ENCODE measurements at places on chromosomes 3 and 15. TPM values are rescaled to one million over a fixed set of nuclear protein-coding genes. Genes with fewer than 3 reads are reported as not detected.

The ROPN1B gene
- not detected for total RNA-seq

DNA sequence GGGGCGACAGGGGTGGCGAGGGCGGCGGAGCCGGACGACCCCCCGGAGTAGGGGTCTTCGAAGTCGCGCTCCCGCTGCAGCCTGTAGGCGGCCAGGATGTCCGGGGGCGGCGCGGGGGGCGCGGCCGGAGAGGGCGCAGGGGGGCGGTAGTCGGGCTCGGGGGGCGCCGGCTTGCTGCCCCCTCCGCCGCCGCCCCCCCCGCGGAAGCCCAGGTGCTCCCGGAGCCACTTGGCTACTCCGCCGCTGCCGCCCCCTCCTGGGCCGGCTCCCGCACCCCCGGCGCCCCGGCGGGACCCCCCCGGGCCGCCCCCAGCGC, 230 bp downstream of the SHF start:
- no peak for DNase-seq

- no peak for DNase-seq
These were observed 3.0 kb upstream of the CD80 start for GRCh38 chr3:119562307-119562961.

DNA sequence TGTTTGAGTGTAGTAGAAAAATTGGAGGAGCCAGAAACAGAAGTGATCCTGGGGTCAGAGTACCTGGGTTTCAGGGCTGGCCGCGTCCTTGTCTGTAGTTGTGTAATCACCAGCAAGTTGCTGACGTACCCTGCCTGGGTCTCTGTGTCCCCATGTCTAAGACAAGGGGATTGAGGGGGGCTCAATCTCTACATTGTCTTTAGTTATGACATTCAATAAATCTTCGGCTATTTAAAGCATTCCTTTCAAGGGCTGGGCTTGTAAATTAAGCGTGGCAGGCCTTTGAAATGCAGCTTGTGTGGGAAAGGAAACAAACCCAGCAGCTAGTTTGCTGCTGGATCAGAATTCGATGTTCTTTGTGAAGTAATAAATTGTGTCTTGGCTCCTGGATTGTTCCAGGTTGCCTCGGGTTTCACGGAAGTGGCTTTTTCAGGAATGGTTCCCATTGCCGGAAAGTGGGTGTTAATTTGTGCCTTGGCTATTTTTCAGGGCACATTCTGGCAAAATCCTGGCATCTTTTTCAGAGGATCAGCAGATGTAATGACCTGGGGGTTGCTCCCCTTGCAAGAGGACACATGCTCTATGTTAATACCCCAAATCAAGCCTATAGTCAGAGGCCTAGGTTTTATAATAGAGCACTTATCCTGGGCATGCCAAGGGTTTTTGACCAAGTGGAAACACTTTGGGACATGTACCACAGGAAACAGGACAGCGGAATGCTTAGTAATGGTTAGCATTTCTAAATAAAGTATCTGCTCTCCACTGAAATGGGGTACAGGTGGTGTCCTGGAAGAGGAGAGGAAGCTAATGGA, 294.8 kb upstream of the NR2E3 start:
- no peak for DNase-seq

The AZI2 gene
- total RNA-seq, result 46.1 TPM

The GRAMD2A gene
- total RNA-seq, result 0.98 TPM

DNA sequence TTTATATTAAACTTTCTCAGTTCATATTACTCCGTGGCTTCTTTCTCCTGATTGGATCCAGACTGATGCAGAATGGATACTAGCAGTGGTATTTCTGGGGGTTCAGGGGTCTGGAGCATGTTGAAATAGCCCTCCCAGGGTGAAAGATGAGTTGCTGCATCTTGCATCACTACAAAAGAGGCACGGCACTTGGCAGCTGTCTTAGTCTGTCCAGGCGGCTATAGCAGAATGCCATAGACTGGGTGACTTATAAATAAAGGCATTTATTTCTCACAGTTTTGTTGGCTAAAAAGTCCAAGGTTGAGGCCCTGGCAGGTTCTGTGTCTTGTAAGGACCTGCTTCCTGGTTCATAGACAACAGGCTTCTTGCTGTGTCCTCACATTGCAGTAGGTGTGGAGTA, 660 bp upstream of the BCL2L10 start:
- no peak for DNase-seq

The VPS39 gene
- 33.5 TPM for total RNA-seq

The AADACL2 gene
- not detected for total RNA-seq

- no peak for DNase-seq
These were observed 19.2 kb upstream of the SOX2 start for GRCh38 chr3:181692311-181693145.

DNA sequence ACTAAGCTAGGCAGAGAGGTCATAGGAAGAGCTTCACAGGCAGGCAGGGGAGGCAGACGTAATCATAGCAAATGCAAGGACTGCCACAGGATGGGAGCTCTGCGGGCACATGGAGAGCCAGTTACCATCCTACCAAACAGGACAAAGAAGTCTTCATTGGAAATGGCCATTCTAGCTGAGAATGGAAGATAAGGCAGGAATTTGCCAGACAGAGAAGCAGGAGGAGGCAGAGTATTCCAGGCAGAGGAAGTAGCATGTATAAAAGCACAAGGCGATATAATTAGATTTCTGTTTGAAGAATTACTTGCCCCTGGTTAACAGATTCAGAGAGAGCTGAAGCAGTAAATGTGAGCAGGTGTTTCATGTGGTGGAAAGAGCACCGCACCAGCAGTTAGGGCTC, 3.5 kb upstream of the SEMA5B start:
- no peak for DNase-seq

The DNAH1 gene
- total RNA-seq, result 3.2 TPM

- no peak for DNase-seq
These were observed 21.8 kb upstream of the PFN2 start for GRCh38 chr3:149992416-149993058.

The MYO5C gene
- 5.3 TPM for total RNA-seq

The MGA gene
- 57.8 TPM for total RNA-seq

- DNase-seq, result no peak
These were observed 69.7 kb upstream of the TPM1 start for GRCh38 chr15:62972814-62973213.

GRCh38 chr15:70299931-70300869, 202.5 kb upstream of the TLE3 start:
- DNase-seq, result no peak

The ALG1L2 gene
- 0.40 TPM for total RNA-seq
